ENCODE measurements at places on chromosomes 2 and 18.

GRCh38 chr2:107063228-107063627 lies 177.3 kb upstream of the ST6GAL2 start:
- DNase-seq, result no peak

DNA sequence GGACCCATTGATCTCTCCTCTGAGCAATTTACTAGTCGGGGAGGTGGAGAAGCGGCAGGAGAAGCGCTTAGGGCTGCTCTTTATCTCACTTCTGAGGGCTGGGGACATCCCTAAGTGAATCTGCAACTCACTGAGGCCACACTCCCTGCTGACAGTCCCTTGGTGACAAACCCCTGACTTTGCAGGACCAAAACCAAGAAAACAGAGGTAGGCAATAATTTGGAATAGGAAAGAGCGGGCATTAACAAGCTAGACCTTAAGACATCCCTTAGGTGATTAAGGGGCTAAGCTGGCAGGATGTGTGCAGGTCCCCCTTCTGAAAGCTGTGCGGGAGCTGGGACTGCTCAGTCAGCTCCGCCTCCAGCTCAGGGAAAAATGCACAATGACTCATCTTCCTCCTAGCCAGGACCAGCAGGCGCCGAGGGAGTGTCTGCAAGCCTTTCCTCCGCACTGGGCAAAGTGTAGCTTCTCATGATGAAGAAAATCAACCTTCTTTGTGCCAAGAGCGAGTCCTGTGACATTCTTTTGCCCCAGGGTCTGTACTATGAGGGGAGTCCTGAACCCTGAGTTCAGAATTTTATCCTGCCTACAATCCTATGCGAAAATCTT lies 63.3 kb downstream of the BOD1L2 start:
- no peak for DNase-seq

DNA sequence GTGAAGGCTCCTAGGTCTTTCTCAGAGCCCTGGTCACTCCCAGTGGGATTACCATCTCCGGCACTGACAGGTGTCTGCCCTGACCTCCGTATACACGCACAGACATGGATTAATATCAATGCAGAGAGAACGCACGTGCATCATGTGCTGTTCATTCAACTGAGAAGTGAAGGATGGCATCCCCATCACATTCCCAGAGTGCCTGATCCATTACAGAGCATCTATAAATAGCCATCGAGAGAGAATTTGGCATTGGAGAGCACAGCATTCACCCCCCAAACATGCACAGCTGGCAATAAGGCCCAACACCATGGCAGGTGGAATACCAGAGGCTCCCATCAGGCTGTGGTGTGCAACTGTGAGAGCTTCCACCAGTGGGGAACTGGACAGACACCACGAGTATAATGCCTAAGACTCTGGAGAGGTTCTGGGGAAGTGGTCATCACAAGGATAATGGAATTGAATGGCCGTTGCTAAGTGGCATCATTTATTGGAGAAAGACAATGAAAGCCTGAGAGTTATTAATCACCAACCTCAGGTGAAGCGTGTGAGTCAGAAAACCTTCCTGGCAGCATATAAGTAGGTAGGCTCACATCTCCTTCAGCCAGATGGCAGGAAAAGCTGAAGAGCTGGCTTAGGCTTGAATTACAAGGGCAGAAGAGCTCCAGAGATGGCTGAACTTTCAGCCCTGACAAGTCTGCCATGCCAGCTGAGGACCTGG lies 244.5 kb upstream of the ID2 start:
- DNase-seq, result no peak

DNA sequence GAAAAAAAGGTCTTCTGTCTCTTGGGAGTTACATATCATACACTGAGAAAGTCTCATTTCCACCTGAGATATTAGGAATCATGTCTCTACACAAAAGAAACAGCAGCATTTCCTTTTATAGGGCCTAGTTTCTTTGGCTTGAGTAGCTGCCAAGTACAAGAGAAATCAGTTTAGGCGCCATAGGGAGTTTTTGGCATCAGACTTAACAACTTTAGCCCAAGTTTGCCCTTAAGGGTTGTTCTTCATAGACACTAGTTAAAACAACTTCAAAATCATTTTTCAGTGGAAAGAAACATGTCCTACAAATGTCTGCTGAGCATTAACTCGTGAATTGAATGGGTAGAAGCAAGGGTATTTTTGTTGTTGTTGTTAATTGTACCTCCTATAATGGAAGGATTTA lies 587.0 kb upstream of the DSEL start:
- DNase-seq, result no peak

GRCh38 chr2:241111440-241111805 lies 9.3 kb upstream of the MTERF4 start:
- DNase-seq, result no peak

DNA sequence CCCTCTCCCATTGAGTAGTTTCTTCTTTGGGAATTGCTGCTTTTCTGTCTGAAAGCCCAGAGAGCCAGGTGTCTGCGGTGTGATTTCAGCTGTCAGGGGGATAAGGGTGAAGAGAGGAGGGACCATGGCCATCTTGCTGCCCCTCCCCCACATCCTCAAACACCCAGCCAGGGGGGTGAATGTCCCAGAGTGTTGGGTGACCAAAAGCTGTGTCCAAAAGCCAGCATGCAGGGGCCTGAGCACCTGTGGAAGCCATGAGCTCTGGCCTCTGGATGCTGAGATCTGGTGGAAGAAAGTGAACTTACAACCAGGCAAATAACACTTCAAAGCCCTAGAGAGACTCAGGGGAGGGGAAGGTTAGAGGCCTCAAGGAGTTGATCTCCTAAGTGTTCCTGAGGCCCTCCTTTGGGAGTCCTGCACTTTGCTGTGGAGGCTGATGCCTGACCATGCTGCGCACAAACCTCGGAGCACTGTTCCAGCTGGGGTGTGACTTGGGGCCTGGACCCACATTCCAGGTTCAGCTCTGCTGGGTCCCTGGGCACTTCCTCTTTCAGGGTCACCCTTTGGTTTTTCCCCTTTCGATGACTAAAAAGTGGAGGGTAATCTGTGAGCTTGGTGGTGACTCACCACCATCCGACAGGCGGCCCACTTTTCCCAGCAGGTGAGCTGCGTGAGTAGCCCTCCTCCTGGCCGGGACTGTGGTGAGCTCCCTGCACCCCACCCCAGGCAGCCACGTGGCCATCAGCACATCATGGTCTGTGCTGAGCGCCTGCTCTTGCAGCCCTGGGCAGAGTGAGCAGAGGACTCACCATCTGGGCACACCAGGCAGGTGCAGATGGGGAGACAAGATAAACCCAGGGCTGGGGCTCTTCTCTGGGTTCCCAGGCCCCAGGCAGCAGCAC lies 66.8 kb upstream of the FOSL2 start:
- no peak for DNase-seq

- no peak for DNase-seq
Measured at GRCh38 chr2:16654833-16655444, 10.7 kb downstream of the CYRIA start.

GRCh38 chr2:184444217-184444616 lies 154.1 kb upstream of the ZNF804A start:
- no peak for DNase-seq

DNA sequence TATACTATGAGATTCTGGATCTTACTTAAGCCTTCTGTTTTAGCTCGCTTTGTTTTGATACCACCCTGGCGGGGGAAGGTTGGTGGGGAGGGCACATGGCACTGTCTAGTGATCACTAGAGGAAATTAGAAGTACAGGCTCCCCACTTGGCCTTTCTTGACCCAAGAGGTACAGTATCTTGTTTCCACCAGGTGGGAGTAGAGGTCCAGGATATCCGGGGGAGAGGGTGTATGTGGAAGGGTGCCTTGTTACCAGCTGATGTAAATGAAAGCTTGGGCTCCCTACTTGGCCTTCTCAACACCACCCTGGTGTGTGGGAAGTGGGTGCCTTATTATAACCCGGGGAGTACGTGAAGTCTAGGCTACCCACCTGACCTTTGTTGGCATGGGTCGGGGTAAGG lies 7.5 kb downstream of the GALNT1 start:
- no peak for DNase-seq

GRCh38 chr18:22710673-22711191 lies 222.4 kb upstream of the RBBP8 start:
- no peak for DNase-seq
